Esophagus squamous epithelium (tissue), 5 donors: ENCODE measurements at places on chromosomes 11 and 22. TPM values are rescaled to one million over a fixed set of nuclear protein-coding genes. Genes with fewer than 3 reads are reported as not detected.
A peak's percentile ranks its signal among the peaks of the same experiment; 100 is the strongest.

MMP11 gene
- total RNA-seq: 0.34 TPM

ARHGAP32 gene
- total RNA-seq: 73.6 TPM

TCN1 gene
- total RNA-seq: 108 TPM

KRTAP5-11 gene
- total RNA-seq: not detected

GRCh38 chr11:131658414-131658813, 288.0 kb downstream of the NTM start:
- no peak for DNase-seq

DNA sequence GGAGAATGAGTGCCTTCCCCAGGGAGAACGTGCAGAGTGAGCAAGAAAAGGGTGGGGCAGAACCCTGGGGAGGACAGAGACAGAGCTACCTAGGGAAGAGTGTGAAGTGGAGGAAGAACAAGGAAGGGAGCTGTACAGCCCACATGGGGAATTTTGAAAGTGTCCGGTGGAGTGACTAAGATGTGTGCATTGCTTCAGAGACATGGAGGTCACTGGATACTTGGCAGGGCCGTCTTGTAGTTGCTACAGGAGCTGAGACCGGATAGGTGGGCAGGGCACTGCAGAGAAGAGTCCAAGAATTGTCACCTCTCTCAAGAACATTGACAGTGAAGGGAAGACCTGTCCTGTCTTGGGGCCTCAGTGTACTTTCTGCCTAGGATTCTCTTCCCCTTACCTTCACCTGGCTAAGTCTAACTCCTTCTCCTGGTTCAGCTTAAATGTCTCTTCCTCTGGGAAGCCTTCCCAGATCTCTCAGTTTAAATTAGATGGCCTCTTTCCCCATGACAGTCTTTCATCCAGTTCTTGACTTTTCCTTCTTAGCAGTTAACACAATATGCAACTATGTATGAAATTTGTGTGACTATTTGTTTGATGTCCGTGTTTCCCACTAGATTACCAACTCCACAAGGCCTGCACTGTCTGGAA, 9.2 kb upstream of the P2RY6 start:
- no peak for DNase-seq

DNA sequence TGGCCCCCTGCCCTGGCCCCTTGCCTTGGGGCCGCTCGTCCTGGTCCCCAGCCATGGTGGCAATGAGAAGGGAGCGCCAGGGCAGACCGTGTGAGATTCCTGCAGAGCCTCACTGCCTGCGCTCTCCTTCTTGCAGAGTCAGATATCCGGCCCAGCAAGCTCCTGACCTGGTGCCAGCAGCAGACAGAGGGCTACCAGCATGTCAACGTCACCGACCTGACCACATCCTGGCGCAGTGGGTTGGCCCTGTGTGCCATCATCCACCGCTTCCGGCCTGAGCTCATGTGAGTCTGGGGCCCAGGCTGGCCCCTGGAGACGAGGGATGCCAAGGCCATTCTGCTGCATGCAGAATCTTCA, 114.1 kb downstream of the MICAL2 start:
- peak; percentile 48 for DNase-seq

DNA sequence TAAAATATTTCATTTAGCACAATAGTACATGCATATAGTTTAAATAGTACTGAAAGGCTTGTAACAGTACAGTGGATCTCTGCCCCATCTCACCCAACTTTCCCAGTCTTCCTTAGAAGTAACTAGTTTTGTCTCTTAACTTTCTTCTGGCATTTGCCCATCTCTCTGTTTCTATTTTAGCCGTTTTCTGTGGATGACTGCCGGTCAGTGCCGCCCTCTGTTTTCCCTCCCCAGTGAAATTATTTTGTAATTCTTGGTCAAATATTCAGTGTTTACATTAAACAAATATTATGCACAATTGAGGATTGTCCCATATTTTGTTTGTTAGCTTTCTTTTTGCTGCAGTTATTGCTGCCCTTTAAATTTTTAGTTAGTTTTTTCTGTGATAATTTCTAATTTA, 8.3 kb downstream of the PDHX start:
- no peak for DNase-seq

DNA sequence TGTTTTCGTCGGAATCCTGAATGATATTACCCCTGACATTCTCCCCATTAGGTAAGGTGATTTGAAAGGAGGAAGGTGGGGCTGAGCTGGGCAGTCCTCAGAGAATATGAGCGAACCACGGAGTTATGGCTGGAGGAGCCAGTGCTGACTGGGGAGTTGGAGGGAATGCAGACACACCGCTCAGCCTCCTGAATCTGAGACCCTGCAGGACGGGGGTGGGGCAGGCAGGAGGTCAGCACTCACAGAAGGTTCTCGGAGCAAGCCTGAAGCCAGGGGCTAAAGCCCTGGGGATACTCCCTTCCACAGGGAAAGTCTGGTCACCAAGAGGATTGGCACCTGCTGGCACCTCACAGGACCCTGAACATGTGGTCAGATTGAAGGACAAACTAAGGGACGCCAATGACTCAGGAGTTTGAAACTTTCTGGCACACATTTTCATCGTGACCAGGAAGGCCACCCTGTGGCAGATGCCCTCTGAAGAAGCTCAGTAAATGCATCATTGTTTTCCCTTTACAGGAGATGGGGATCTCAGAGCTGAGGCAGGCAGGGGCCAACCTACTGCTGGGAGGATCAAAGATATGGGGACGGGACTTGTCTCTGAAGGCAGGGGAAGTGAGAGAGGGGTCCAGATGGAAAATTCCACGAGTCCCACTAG, 26.9 kb upstream of the FCHSD2 start:
- DNase-seq: no peak

GRCh38 chr11:95592471-95592870, 197.1 kb downstream of the FAM76B start:
- no peak for DNase-seq

- DNase-seq: no peak
Measured at GRCh38 chr22:30985561-30986208, 16.6 kb downstream of the TUG1 start.

DNA sequence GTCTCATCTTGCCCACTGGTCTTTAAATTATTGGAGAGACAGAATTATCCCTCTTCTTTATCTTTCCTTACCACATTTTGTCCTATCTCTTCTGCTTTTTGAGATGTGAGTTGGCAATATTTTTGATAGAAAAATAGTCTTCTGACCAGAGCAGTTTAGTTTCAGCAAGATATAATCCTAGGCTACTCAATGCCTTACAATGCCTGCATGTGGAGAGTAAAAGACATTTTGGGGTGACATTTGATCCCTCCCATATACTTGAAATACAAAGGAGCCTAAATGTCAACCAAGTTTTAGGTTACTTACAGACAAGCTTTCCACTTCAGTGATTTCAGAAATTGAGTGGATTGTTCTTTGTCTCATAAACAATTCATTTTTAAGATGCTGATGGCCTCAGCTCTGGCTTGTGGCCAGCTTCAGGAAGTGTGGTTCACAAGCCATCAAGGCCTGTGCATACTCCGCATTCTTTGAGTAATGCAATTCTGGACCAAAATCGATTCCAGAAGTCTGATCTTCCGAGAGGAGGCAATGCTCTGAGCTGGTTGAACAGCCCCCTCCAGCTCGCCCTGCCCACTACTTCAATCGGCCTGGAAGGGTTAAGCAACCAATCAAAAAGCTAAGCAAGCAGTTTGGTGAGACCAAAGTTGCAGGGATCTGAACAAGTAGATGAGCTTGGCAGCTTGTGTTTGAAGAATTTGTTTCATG, 274.4 kb downstream of the BLID start:
- DNase-seq: no peak

DNA sequence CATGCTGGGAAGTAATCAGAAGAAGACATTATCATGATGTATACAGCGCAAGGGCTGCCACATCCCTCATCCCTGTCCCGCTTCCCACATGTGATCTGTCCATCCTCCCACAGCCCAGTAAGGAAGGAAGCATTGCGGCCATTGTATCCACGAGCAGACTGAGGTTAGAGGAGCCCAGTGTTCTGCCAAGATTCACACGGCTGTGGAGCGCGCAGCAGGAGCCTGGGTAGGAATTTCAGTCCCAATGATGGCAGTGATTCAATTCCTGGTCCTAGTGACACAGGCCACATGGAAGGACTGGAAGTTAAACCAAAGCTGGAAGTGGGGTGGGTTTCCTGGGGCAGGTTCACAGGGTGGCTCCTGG, 89.2 kb downstream of the RTL6 start:
- no peak for DNase-seq

GRCh38 chr22:41499624-41500280, 30.8 kb downstream of the ACO2 start:
- no peak for DNase-seq

GRCh38 chr22:24599514-24599913, 3.5 kb upstream of the GGT1 start:
- no peak for DNase-seq

GRCh38 chr11:70871881-70872280, 380.5 kb downstream of the SHANK2 start:
- no peak for DNase-seq

DNA sequence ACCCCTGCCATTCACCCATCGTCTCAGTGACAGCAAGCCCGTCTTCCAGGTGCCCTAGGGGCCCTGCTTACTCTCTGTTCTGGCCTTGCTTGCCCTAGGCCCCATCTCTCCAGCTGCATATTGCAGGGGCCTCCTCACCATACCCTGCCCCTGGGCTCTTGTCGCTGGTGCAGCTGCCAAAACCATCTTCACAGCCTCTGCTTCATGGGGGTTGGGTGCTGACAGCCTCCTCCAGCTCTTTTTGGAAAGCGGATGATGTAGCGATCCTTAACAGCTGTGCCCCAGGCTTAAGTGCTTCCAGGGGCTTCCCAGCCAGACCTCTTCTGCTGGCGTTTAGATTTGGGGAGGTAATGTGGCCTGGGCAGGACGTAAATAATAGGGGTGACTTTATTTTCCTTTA, 61.2 kb upstream of the SUSD2 start:
- no peak for DNase-seq

DNA sequence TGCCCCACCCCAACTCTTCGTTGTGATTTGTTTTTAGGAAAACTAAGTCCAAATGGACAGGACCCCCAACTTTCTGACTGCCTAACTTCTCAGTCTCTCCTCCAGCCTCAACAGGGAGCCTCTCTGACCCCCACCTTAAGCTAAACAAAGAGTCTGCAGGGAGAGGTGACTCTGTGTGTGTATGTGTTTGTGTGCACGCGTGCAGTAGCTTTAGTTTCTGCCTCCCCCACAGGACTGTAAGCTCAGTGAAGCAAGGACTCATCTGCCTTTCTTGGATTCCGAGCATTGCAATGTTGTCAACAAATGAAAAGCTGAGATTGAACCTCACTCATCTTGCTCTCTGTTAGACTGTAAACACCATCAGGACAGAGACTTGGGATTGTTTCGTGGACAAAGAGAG, 7.9 kb downstream of the SNAP29 start:
- no peak for DNase-seq

- no peak for DNase-seq
Measured at GRCh38 chr11:60869451-60869825, 2.1 kb downstream of the ZP1 start.

DNA sequence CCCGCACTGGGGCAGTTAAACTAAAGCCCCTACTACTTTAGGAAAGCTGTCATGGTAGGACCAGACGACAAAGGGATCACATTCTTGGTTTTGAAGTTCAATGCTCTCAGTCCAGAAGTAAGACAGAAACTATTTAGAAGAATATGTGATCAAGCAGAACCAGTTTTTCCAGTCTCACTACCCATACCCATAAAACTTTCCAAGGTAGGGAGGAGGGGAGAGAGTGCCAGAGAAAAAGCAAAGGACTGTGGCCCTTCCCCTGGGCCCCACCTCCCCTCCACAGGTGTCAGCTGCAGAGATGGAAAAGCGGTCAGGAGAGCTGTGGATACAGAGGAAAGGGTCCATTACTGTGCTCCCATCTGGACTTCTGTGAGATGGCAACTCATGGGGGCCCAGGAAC, 587.1 kb downstream of the SOX6 start:
- DNase-seq: no peak

DNA sequence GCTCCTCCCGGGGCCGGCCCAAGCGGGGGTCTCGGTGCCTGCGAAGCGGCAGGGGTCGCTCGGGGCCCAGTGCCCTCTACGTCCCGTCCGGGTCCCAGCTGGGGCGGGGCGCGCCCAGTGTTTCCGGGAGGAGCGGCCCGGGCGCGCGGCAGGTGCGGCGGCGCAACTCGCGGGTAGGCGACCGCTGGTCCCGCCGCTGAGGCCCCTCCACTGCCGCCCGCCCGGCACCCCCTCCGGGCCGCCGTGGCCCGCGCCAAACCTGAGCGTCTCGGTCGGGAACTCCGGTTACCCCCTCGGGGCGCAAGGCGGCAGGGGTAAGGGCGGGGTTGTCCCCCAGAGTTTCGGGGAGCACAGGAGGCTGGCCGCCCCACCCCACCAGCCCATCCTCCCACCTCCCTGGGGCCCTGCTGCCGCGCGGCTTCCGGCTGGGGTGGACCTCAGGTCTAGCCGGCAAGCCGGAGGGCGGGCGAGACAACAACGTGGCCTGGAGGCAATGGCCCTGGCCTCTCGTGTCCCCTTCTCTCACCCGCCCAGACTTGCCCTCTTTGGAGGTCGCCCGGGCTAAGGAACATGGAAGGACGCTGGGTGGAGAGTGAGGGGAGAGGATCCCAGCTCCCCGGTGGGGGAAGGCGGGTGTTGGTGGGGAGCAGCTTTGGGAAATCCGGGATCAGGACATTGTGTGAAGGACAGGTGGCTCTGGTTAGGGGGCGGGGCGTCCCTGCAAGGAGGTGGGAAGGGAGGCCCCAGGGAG, 398 bp upstream of the CRACR2B start:
- DNase-seq: no peak

- DNase-seq: no peak
Measured at GRCh38 chr11:1198561-1199240, 24.2 kb upstream of the MUC5B start.

GRCh38 chr11:67136156-67136555, 17.1 kb downstream of the KDM2A start:
- no peak for DNase-seq
